ENCODE measurements at places on chromosomes 3 and 15.

DNA sequence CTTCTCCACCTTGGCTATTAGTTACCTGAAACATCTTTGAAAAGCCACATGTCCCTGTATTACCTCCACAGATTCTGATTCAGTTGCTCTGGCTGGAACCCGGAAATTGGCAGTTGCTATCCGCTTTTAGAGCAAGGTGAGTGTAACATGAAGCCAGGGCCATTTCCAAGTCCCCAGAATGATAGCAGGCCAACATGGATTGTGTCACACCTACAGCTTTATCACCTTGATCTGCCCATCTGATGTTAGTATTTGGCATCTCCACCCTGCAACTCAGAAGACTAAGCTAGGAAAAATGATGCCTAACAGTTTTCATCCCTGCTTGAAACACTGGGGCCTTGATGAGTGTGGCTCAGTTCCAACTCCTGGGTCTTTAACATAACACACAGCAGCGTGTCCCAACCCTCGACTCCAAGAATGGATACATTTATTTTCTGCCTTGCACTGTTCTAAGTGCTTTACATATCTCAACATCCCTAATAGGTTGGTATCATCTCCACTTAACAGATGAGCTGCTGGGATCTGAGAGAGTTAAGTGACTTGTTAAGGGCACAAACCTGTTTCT, 21.3 kb upstream of the NUDT16 start:
- no peak for DNase-seq

- DNase-seq: no peak
These were observed 266.6 kb upstream of the TPM1 start for GRCh38 chr15:62775932-62776331.

DNA sequence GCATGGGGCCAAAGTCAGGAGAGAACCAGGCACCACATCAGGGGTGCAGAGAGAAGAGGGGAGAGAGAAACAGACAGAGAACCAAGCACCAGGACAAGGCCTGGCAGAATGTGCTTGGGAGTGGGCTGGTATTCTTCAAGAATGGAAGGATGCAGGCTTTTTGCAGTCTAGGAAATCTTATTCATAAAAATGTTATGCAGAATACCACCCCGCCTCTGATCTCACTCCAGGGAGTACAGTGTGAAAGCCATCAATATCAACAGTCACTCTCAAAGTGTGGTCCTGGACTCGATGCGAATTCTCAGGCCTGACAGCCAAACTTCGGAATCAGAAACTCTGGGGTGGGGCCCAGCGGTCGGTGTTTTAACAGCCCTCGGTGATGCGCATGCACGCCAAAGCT, 16.9 kb downstream of the NTRK3 start:
- DNase-seq: no peak

DNA sequence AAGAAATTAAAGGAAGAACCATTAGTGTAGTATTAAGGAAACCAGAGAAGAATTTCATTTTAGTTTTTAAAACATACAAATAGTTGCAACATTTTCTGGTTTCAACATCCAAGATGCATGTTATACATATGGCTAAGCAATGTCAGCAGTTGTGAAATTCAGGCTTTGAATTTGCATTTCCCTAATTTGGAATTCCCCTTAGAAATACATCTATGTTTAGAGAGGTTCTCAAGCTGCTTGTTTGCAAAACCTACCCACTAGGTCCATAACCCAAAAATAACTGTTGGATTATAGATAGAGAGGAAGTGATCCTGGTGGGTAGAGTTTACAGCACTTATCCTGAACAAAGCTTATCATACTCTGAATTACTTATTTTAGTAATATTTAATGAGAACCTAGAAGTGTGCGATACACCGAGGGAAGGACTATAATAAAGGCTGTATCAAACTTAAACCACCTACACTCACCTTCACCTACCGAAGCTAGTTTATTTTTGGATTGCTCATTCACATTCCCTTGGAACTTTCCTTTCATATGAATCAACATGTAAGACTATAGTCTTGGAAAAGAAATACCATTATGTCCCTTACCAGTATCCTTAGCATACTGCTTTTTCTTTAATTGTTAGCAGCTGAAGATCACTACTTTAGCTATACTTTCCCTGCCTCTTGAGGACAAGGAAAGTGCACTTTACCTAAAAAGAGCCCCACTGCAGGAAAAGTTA, 60.6 kb downstream of the CHAC1 start:
- DNase-seq: no peak

- DNase-seq: peak; percentile 29
These were observed 351.8 kb upstream of the TPRG1 start for GRCh38 chr3:188819939-188820338.

GRCh38 chr15:42080186-42080918, 14.0 kb downstream of the PLA2G4D start:
- no peak for DNase-seq

GRCh38 chr3:851098-851790, 241.6 kb upstream of the CNTN6 start:
- no peak for DNase-seq

- no peak for DNase-seq
These were observed 16.7 kb downstream of the DAPK2 start for GRCh38 chr15:64029633-64030032.

DNA sequence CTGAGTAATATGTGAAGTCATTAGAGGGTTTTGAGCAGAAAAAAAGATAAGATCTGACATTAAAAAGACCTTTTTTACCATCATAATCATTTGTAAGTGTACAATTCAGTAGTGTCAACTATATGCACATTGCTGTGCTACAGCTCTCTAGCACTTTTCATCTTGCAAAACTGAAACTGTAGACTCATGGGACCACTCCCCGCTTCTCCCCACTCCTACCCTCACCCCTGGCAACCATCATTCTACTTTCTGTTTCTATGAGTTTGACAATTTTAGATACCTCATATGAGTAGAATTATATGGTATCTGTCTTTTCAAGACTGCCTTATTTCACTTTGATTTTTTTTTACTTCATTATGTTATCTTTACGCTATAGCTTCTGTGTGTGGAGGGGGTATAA, 112.8 kb downstream of the NSUN3 start:
- no peak for DNase-seq
